ENCODE measurements at places on chromosomes 16 and 17.

GRCh38 chr17:29050176-29050575 lies 7.2 kb downstream of the PIPOX start:
- DNase-seq, result no peak

DNA sequence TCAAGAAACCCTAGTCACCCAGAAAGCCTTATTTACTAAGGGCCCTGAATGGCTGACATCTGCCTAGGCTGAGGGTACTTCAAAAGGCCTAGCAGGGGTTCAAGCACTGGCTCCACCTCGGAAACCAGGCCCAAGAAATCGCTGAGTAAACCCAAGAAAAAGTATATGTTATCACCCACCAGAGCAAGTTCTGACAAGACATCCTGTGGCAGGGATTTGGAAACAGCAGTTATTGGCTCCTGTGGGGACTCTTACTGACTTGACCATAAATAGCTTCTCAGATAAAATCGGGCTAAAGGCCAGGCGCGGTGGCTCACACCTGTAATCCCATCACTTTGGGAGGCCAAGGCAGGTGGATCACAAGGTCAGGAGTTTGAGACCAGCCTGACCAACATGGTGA lies 12.2 kb downstream of the ATP6V0D1 start:
- DNase-seq, result no peak

- peak; percentile 90 for DNase-seq
Observed at GRCh38 chr17:42561897-42562387, at the start of gene COASY. Gene COASY, plus strand, starts transcription at chr17:42562148. Its CDS starts 475 bp downstream, at chr17:42562623.

- no peak for DNase-seq
Observed at GRCh38 chr17:4219241-4219640, 44.5 kb downstream of the ANKFY1 start.

- DNase-seq, result no peak
Observed at GRCh38 chr16:68236826-68237242, 907 bp upstream of the ESRP2 start.

DNA sequence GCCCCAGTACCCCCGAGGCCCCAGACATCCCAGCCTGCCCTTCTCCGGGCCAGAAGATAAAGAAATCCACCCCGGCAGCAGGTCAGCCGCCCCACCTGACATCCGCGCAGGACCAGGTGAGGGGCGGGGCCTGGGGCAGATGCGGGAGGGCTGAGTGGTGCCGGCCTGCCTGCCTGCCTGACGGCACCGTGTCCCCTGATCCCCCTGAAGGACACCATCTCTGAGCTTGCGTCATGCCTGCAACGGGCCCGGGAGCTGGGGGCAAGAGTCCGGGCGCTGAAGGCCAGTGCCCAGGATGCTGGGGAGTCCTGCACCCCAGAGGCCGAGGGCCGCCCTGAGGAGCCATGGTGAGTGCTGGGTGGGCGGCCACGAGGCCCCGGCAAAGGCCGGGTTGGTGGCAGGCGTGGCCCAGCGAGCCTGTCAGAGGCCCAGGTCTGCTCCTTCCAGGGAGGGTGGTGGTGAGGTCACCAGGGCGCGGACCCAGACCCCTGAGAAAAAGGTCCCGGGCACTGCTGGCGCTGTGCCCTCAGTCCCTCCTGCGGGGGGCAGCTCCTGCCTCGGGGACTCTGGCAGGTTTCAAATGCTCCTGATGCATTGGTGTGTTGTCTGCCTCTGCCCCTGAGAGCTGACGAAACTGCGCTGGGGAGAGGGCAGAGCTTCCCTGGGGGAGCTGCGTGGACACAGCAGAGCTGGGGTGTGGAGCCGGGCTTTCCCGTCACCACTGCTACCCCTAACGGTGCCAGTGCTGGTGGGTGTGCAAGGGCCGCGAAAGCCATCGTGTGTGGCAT lies 1.2 kb downstream of the CDT1 start:
- no peak for DNase-seq

- no peak for DNase-seq
Observed at GRCh38 chr17:61904094-61904710, 23.6 kb downstream of the INTS2 start.

DNA sequence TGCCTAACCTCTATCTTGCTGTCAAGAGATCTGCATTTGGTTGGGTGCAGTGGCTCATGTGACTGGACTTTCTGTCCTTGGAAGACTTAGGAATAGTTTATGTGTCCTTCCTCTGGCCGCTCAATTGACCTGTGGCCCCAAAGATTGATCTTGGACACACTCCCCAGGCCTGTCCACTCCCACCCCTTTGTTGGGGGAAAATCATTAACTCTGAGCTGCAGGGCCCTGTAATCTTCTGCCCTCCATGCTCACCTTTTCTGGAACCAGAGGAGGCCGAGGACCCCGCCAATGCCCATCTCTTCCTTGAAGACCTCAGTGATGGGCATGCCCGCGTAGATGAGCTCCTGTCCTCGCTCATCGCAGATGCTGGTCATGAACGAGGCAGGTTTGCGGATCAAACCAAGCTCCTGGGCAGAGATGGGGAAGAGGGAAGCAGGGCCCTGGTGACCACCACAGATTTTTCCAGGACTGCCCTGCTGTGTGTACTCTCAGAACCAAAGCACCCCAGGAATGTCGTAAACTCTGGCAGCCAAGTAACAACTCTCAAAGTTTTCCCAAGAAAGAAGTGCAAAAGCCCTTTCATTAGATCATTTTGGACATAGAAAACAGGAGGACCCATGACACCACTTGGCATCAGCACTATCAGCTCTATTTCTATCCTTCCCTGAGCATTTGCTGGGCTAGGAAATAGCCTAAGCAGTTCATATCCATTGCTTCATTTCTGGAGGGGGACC lies 8.5 kb upstream of the KLHL11 start:
- DNase-seq, result no peak

GRCh38 chr17:77036841-77037381 lies 103.9 kb upstream of the SEC14L1 start:
- DNase-seq, result no peak

DNA sequence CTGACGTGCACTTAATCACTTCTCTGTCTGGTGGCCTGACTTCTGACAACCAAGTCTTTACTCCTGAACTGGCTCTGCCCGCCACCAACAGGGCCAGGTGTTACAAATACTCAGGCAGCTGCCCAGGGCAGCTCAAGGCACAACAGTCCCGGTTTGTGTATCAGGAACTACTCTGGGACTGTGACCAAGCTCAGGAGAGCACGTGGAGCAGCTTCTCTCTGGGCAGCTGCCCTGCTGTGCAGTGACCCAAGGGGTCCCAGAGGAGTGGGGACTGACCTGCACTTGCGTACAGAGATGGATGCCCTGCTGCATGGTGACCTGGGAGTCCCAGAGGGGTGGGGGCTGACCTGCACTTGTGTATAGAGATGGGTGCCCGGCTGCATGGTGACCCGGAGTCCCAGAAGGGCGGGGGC lies 21.9 kb downstream of the LITAFD start:
- DNase-seq, result no peak

DNA sequence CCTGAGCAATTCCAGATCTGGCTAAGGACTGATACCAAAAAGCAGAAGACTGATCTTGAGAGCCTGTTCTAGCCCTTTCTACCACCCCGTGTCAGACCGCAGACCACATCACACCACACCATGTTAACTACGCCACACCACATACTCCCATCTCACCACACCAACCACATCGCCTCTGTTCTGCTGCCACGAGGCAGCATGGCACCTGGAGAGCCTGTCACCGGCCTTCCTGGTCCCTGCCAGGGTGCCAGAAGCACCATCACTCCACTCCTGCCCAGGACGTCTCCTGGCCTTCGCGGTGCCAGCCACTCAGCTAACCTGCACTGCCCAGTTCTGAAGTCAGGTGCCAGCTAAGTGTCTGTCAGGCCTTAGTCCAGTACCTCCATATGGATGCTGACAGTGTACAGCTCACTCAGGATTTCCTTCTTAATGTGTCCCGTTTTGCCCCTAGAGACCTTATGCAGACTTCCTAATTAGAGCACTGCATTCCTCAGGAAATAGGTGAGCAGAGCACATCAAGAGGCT lies 37.2 kb upstream of the BCAR1 start:
- DNase-seq, result peak; percentile 66

- no peak for DNase-seq
Observed at GRCh38 chr16:85909932-85910853, 11.2 kb downstream of the IRF8 start.

- DNase-seq, result no peak
Observed at GRCh38 chr16:27334838-27335237, 21.1 kb downstream of the IL4R start.

DNA sequence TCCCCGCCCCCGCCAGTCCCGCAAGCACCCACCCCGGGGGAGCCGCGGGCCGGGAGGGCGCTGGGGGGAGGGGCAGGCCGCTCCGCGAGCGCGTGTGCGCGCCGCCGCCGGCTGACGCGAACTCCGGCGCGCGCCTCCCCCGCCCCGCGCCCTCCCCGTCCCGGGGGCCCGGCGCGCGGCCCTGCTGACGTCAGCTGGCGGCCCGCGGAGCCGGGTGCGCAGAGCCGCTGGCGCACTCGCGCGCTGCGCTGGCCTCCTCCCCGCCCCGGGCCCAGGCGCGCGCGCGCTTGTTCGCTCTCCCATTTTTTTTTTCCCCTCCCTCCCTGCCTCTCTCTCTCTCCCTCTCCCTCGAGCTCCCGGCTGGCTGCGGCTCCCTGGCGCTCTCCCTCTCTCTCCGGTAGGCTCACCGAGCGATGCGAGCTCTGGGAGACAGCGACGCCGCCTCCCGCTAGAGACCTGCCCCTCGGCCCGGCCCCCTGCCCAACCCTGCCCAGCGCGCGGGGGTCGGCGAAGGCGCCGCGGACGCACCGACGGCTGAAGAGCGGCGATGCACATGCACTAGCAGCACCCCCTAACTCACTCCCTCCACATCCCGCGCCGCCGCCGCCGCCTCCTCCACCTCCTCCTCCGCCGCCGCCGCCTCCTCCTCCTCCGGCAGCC lies at the start of gene GNAO1:
TSS of gene GNAO1 (plus strand) at position 334 of the 660 bp plus-strand sequence. CDS start 747 bp downstream, outside the sequence.
- DNase-seq, result peak; percentile 44

- DNase-seq, result no peak
Observed at GRCh38 chr16:57132470-57132869, 40.1 kb downstream of the CPNE2 start.

GRCh38 chr17:41547921-41548843 lies 20.1 kb upstream of the KRT19 start:
- no peak for DNase-seq

DNA sequence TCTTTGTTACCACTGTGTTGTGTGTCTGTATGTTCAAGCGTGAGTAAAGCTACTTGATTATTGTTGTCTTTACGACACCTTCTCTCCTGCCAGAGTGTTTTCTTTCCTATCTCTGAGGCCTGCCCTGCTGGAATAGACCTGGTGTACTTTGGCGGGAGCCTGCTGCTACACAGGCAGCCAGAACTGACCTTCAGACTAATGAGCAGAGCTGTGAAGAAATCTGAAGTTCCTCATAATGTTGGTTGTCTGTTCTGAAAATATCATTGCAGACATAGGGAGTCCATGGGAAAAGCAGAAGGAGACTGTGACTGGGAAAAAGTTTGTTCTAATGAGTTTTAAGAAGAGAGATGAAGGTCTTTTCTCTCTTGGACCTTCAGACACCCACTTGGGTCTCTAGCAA lies 9.8 kb downstream of the RHOT1 start:
- DNase-seq, result no peak

- DNase-seq, result no peak
Observed at GRCh38 chr17:67116045-67116575, 71.8 kb downstream of the CACNG1 start.
